ENCODE measurements at places on chromosomes 5 and 9.

DNA sequence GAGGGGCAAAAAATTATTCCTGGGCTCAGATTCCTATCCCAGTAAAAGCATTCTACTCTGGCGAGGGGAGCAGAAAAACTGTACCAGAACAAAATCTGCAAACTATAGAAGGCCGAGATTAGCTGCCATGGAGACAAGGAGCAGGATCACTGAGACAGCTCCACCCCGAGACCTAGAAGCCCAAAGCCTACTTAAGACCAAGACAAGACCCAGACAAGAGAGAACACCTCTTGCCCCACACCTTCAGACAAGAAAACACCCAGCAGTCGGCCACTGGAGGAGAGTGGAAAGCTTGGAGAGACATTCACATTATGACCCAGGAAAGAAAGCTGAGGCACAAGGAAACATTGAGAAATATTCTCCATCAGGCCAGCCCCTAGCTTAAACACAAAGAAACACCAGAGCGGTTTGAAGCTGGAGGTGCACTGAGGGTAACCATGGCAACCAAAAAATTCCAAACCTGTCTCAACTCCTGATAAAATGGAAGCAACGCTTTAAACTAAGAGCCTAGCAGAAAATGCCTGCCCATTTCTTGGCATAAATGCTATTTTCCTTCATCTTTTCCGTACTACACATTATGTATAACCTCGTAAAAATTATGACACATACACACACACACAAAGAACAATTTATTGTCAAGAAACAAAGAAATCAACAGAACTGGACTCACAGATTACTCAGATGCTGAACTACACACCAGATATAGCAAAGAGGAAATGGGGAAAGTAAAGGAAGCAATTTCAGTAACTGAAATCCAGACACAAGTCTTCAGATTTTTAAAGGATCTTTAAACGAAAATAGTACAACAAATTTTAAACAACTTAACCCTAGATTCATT lies 53.8 kb upstream of the FTMT start:
- DNase-seq: no peak

- DNase-seq: peak; percentile 54
Observed at GRCh38 chr5:179836225-179837019, 15.7 kb downstream of the SQSTM1 start.

- no peak for DNase-seq
Observed at GRCh38 chr9:22045423-22045822, 36.3 kb upstream of the CDKN2B start.

DNA sequence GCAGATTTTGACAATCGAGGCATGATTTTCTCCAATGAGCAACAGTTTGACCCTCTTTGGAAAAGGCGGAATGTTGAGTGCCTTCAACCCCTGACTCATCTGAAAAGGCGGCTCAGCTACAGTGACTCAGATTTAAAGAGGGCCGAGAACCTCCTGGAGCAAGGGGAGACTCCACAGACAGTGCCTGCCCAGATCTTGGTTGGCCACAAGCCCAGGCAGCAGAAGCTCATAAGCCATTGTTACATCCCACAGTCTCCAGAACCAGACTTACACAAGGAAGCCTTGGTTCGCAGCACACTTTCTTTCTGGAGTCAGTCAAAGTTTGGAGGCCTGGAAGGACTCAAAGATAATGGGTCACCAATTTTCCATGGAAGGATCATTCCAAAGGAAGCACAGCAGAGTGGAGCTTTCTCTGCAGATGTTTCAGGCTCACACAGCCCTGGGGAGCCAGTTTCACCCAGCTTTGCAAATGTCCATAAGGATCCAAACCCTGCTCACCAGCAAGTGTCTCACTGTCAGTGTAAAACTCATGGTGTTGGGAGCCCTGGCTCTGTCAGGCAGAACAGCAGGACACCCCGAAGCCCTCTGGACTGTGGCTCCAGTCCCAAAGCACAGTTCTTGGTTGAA lies 13.6 kb downstream of the PTPDC1 start:
- no peak for DNase-seq

GRCh38 chr5:123120197-123120596 lies 31.2 kb downstream of the PRDM6 start:
- no peak for DNase-seq

GRCh38 chr9:91320299-91320698 lies 41.4 kb downstream of the AUH start:
- DNase-seq: no peak

DNA sequence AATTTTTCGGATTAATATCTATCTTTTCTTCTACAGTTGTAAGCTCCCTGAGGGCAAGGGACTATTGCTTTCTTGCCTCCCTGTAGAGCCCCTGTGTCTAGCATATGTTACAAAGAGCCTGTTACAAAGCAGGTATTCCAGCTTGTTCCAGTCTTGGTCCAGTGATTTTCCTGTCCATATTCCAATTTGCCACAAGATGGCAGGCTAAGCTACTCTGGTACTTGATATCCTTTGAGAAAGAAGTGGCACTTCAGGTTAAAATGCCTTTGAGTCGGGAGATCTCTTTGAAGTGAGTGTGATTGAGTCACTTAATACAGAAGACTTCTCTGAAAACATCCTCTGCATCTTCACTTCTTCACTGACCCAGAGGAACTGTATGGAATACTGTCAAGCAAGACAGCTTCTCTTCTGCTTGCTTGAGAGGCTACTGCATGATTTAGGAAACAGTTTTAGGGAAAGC lies 24.5 kb downstream of the CAVIN4 start:
- no peak for DNase-seq

DNA sequence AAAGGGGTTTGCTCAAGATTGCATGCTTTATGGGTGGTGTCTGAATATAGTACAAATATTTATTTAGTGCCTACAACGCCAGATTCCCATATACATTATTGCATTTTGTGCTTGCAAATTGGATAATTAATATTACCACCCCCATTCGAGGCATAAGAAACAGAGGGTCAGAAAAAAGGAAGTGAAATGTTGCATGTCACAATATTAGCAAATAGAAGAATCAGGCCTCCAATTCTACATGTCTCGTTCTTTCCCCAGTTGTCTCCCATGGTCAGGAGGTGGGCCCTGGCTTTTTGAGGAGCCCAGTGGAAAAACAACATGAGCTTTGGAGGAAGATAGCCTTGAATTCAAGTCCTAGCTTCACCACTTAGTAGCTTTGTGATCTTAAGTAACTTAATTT lies 98.1 kb upstream of the CCDC112 start:
- no peak for DNase-seq

DNA sequence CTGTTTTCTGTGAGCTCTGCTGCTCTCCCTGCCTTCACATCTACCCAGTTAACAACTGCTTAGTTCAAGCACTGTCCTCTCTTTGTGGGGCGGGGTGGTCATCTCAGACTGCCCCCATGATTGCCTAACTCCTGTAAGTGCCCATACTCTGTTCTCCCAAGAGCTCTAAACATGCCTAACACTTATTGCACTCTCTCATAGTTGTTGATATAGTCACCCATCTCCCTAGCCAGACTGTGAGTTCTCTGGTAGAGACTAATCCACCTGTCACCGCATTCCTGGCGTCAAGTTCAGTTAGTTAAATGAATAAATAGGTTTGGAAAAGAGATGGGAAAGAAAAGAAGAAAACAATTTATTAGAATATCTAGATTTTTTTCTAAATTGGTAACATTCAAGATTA lies 18.3 kb upstream of the MUSK start:
- no peak for DNase-seq

DNA sequence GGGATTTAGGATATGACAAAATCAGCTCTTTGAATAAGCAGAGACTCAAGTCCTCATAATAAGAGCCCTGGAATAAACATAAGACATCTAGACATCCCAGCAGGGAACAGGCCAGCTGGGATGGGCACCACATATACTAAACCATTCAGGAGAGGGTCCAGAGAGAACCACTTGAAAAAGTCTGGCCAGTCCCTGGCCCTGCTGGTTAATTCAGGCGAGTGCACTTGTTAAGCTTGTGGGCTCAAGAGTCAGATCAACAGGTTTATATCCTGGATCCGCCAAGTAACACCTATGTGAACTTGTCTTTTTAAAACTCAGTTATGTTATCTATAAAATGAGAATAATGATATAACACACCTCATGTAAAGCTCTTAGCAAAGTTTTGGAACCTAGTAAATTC lies 63.3 kb downstream of the CAVIN4 start:
- no peak for DNase-seq

DNA sequence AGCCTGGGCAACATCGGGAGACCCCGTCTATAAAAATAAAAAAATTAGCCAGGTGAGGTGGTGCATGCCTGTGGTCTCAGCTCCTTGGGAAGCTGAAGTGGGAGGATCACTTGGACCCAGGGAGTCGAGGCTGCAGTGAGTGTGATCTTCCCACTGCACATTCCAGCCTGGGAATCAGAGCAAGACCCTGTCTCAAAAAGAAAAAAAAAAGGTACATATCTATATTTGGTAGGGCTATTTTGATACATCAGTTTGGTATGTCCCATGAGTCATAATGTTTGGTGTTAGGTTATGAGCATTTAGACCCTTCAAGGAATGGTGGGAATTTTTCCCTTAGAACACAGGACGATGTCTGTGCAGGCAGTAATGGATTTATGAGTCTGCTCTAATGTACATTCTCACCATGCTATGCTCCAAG lies 55.3 kb upstream of the POU4F3 start:
- no peak for DNase-seq

GRCh38 chr5:15737036-15737821 lies 237.2 kb downstream of the FBXL7 start:
- DNase-seq: no peak

DNA sequence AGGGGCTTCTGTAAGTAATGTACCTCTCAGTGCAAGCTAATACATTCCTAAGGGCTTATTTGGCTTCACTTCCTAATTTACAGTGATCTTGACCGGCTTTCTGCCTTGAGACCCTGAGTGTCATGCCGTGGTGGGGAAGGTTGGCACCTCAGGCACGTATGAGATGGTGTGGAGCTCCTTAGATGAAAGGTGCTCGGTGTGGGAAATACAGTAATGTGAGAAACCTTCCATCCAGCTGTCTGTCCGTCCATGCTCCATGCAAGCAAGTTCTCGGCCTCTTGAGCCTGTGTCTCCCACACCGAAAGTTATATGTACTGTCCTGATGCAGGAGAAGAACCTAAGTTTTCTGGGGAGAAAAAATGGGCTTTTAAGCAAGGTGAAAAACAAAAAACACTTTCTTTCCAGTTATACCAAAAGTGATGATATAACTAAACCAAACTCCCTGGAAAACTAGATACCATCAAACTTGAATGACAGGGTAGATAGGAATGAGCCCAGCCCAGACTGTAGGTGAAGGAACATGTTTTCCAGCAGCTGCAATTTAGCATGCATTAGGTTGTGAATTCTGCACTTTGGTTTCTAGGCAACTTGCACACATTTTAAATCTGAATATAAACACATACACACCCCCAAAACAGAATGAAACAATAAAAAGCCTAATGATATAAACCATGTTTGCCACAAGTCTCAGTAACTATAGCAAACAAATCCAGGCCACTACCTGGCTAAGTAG lies 279.6 kb downstream of the FANCC start:
- no peak for DNase-seq

DNA sequence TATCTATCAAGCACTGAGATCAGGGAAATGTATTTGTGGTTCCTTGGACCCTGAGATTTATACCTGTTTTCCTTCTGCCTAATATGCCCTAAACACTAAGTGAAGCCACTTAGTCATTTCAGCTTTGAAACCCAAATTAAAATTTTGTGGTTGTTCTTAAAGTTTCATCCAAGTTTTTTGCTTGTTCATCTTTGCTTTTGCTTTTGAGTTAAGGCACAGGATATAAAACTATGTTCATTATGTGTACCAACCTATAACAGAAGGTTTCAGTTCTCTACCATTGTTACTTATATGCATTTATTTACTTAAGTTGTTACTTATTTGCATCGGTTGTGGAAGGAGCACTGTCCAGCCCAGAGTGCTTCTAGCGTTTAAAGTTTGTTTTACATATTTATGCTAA lies 382.3 kb downstream of the PTPRD start:
- DNase-seq: no peak

DNA sequence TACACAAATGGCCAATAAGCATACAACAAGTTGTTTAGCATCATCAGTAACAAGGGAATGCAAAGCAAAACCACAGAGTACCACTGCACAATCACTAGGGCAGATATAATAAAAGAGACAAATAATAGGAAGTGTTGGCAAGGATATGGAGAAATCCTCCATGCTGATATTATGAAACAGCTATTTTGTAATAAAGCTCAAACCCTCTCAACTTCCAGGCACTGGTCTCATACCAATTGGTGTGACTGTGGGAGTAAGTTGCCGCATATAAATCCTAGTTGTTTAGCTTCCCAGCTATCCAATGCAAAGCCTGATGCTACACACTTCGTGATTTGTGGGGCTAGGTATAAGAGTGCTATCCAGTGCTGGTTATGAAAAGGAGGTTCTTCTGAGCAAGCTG lies 88.6 kb downstream of the SMIM23 start:
- no peak for DNase-seq

DNA sequence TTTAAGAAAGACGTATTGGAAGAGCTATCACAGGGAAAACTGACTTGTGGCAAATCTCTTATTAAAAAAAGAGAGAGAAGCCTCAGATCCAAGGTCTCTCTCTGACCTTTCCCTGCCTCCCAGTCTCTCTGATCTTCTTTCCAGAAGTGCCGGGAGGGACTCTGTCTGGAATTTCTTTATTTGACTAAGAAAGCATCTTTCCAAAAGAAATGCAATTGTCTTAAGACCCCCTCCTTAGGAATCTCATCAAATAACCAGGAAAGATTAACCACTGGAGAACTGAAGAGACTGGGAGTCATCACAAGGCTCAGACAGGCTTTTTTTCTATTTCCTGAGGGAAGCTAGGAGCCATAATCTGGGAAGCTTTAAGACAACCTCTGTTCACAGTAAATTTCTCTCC lies 4.6 kb downstream of the C1QTNF3 start:
- no peak for DNase-seq

GRCh38 chr5:179699616-179700237 lies 960 bp downstream of the CANX start:
- peak; percentile 30 for DNase-seq

GRCh38 chr5:141529002-141529401 lies 40.1 kb downstream of the PCDHGC5 start:
- DNase-seq: no peak

- no peak for DNase-seq
Observed at GRCh38 chr9:88044200-88044599, 69.9 kb upstream of the CDK20 start.

GRCh38 chr9:128818839-128819715 lies 777 bp downstream of the ENDOG start:
- DNase-seq: peak; percentile 46

DNA sequence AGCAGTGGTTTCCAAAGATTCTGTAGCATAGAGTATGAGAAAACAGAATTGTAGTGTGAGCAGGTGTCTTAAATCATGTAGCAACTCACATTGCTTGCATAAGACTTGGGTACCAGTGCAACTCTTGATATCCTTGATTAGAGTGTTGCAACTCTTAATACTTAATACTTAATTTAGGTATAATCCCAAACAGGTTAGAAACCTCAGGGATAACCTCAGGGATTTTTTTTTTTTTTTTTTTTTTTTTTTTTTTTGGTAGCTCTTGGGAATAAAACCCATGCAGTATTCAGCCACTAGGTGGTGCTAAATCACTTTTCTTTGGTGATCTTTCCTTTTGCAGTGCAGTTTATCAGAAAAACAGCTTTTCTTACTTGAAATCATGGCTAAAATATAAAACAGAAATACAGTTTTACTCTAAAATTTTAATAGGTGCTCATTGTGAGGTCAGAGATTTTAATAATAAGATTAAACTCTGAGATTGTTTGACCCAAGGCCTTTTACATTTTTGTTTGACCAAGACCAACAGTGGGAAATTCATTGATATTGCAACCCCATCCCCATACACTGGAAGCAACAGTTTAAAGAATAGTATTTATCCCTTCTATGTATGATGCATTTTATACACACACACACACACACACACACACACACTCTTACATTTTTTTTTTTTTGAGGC lies 55.3 kb downstream of the ERAP1 start:
- DNase-seq: peak; percentile 76

Measured in CD4-positive, alpha-beta T cell treated with Interferon alpha-2 for 1 hour (primary cell).